IPS-NIHi11 (cell line): ENCODE measurements at places on chromosomes 7 and 10.
A peak's percentile ranks its signal among the peaks of the same experiment; 100 is the strongest.

GRCh38 chr10:49750546-49750945, 11.6 kb downstream of the OGDHL start:
- peak; percentile 4 for DNase-seq

DNA sequence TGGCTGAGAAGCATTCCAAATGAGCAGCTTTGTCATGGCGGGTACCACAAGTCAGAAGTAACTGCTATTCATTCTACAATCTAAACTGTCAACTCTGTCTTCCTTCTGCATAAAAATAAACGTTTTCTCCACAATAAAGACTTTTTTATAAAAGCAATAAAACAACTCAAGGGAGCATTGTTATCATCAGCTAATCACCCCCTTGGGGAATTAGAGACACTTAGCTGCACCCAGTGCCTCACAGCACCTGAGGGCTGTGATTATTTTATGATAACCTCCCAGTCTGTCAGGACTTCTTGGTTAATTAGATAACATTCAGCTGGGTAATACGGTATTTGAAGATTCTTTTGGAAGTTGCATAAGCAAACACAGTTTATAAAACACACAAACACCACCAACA, 155.6 kb downstream of the PPP1R3A start:
- DNase-seq, result no peak

- no peak for DNase-seq
Measured at GRCh38 chr10:13492493-13493180, 36.2 kb downstream of the BEND7 start.

GRCh38 chr7:144127714-144128334, 4.8 kb downstream of the OR2A14 start:
- peak; percentile 91 for DNase-seq

- no peak for DNase-seq
Measured at GRCh38 chr10:56622335-56622973, 261.4 kb upstream of the ZWINT start.

- DNase-seq, result no peak
Measured at GRCh38 chr10:49502358-49502757, 36.6 kb downstream of the ERCC6 start.

DNA sequence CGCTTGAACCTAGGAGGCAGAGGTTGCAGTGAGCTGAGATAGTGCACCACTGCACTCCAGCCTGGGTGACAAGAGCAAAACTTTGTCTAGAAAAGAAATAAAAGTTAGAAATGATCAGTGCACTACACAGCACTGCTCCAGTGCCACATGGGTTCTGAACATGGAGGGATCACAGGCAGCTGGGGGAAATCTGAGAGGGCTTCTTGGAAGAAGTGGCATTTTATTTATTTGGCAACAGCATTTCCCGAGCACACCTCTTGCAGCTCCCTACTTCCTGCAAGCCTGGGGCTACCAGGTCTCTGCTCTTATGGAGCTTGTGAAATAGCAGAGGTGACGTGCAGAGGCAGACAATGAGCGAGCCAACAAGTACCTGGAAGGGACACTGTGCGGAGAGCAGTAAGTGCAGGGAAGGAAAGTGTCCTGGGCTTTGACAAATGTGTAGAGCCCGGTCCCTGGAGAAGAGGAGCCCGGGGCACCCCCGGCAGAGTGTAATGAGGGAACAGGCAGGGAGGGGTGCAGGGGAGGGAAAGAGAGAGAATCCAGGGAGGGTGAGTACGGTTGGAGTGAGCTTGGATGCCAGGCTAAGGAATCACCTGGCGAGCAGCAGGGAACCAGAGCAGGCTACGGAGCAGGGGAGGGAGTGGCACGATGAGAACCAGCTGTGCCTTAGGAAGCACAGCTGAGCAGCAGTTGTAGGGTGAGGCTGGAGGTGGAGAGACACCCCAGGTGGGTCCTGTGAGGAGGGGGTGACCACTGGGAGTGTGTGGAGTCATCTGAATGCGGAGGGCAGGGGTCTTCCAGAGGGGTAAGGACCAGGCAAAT, 104.6 kb upstream of the CTBP2 start:
- DNase-seq, result no peak

DNA sequence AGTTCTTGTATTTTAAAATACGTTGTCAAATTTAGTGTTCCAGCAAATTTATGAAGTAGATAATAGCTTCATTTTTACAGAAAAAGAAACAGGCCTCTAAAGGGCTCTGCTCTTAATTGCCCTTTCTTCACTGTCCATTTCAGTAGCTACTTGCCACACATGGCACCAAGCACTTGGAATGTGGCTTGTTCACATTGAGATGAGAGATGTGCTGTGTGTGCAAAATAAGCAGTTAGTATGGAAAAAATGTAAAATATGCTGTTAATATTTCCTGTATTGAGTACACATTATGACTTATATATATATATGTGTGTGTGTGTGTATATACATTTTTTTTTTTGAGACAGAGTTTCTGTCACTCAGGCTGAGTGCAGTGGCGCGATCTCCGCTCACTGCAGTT, 19.5 kb downstream of the RBM33 start:
- DNase-seq, result no peak

DNA sequence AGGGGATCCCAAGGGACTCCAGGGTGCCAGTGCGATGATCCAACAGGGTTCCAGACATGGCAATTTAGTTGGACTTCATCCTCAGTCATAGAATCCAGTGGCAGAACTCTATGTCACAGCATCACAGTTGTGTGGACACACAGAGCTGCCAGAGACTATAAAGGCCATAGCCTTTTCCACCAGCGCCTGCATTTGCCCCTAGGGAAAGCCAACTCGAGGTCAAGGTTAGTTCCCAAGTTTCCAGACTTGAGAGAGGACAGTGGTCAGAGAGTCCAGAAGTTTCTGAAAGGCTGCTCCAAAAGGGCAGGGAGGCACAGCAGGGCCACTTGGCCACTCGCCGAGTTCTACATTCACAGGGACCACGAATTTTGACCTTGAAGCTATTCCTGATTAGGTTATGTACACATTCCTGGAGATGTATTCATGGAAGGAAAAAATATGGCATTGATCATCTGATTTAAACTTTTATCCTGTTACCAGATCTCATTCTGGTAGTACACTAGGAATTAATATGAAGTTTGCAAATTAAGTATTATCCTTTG, 170.1 kb downstream of the KCNMA1 start:
- no peak for DNase-seq

GRCh38 chr10:97393034-97393573, 8.0 kb downstream of the RRP12 start:
- DNase-seq, result no peak

DNA sequence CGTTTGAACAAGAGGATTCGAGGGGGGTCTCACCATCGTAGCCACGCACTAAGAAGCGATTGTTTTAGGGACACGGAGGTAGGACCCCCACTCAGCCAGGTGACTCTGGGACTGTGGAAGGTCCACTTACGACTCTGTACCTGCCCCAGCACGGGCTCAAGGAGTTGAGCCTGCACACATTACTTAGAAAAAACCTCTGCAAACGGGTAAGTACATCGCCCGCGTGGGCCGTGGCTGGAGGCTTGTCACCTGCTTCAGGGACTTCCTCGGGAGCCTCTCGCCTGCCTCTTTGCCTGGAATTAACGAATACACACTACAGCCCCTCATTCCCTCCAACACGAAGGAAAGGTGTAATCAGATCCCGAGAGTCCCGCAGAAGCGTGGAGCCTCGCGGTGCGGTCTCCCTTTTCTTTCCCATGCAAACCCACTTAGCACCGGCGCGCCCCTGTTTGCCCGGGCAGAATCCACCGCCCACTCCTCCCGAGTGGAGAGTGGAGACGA, 826 bp downstream of the PODXL start:
- no peak for DNase-seq

DNA sequence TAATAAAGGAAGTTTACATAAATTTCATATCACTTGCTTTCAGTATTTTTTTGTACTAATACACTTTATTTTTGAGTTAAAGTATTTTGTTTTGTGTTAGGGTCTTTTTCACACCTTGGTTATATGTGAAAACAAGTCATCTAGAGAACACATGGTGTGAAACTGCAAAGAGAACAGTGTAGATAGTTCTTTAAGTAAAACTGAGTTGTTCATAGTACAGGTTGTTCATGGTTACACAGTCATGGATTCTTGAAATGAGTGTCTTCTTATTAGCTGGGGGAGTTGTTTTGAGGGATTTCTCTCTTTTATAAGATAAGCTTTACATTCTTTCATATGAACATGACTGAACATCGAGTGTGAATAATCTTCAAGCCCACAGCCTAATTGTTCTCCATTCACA, 244.2 kb downstream of the THSD7A start:
- DNase-seq, result no peak

GRCh38 chr10:79342811-79343561, 4.3 kb upstream of the PPIF start:
- DNase-seq, result no peak

GRCh38 chr7:26278770-26279169, 12.9 kb upstream of the SNX10 start:
- no peak for DNase-seq

- no peak for DNase-seq
Measured at GRCh38 chr10:927131-927530, 4.4 kb downstream of the LARP4B start.

GRCh38 chr7:50472427-50472826, 22.3 kb upstream of the FIGNL1 start:
- no peak for DNase-seq

GRCh38 chr10:80540136-80540535, 2.4 kb downstream of the SH2D4B start:
- DNase-seq, result no peak

- DNase-seq, result no peak
Measured at GRCh38 chr10:102118867-102119266, 1.3 kb downstream of the LDB1 start.

- DNase-seq, result no peak
Measured at GRCh38 chr10:63611078-63611477, 89.9 kb downstream of the REEP3 start.

DNA sequence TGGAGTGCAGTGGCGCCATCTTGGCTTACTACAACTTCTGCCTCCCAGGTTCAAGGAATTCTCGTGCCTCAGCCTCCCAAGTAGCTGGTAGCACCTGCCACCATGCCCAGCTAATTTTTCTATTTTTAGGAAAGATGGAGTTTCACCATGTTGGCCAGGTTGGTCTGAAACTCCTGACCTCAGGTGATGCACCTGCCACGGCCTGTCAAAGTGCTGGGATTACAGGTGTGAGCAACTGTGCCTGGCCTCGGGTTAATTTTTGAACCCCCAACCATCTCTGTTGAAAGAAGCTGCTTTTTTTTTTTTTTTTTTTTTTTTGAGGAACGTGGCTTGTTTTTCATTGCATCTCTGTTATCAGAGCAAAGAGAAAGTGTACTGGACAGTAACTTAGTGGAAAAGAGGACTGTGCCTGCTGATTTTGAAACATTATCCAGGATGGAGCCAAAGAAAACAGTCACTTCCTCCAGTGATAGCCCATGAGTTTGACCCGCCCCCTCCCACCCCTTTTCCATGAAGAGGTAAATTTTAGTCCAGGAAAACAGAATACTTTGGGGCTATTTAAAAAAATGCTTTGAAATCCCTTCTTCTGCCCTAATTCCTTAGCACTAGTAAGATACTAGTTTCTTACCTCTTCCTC, 38.3 kb downstream of the WBP1L start:
- no peak for DNase-seq

DNA sequence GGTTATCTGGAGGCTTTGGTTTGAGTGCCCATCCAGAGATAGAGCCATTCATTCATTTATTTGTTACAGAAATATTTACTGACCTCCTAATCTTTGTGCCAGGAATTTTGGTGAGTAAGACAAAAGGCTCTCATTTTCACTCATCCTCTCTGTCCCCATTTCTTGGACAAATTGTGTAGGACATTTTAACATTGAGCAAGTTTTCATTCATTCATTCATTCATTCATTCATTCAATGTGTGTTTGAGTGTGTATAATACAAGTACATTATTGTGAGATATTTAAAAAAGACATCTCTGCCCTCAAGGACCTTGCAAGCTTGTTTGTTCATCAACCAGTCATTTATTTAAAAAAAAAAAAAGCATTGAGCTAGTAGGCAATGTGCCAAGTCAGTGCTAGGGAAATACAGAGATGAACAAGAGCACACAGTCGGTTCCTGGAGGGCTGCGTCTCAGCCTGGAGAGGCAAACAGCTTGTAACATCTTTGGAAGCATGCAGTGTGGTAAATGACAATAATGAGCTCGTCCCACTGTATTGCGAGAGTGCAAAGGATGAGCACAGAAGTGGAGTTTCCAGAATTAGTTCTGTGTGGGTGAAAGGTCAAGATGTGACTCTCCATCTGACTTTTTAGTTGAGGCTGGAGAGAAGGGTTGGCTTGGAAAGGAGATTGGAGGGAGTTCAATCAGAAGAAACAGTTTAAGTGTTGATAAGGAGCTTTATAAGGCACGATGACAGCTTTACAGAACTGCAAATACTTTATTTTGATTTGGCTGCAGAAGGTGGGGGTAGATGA, 50.5 kb upstream of the HBP1 start:
- DNase-seq, result no peak

DNA sequence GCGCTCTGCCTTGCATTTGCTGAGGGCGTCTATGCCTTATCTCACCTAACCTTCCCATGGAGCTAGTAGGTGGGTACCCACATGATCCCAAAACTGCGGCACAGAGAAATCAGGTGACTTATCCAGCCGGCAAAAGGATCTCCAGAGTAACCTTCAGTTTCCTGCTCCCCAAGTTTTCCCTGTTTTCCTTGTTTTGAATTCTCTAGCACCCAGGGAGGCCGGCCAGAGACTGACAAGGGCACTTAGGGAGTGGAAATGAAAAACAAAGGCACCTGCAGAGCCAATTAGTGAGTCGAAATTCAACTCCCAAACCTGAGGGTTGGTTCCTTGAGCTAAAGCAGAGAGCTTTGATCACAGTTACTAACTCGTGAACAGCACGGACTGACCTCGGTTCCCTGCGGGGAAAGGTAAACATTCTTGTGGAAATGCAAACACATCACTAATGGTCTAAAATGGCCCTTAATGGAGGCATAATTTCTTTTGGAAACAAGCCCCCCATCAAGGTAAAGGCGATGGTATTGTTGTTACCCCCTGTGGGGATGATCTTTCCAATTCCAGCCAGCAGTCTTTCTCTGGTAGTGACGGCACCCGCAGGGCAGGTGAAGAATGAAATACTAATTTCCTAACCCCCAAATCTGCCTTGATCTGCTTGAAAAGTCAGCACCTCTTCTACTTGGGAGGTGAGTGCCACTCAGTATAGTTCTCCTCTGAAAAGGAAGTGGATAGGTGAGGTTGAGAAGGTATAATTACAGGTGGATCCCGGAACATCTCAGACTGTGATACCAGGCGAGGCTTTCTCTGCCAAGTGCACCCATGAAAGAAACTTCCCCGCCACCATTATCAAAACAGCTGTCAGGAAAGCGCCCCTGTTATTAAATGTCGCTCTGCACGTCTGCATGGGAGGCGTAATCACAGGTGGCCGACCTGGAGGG, 365.6 kb upstream of the AUTS2 start:
- DNase-seq, result peak; percentile 52

GRCh38 chr7:78542541-78542940, 744.0 kb downstream of the PHTF2 start:
- DNase-seq, result no peak

DNA sequence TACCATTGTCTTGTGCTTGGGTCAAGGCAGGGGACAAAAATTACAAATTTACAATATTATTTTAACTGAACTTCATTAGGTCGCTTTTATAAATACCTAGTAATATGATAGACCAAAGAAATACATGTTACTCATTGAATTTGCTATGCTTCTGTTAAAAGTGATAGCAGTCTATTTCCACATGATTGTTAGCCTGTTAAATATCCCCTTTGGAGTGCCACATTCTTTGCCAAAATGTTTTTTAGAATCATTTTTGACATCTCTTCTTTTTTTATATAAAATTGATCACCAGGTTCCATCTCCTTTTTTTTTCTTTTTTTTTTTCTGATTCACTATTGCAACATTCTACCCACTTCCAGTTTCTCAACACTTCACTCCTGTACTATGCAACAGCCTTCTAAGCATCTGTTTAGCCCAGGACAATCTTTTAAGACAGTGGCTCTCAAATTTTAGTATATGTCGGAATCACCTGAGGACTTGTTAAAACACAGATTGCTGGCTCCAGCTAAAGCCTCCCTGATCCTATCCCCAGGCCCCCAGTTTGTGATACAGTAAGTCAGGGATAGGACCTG, 16.4 kb upstream of the NDUFA5 start:
- no peak for DNase-seq
